ENCODE measurements at places on chromosomes 5 and 9.

DNA sequence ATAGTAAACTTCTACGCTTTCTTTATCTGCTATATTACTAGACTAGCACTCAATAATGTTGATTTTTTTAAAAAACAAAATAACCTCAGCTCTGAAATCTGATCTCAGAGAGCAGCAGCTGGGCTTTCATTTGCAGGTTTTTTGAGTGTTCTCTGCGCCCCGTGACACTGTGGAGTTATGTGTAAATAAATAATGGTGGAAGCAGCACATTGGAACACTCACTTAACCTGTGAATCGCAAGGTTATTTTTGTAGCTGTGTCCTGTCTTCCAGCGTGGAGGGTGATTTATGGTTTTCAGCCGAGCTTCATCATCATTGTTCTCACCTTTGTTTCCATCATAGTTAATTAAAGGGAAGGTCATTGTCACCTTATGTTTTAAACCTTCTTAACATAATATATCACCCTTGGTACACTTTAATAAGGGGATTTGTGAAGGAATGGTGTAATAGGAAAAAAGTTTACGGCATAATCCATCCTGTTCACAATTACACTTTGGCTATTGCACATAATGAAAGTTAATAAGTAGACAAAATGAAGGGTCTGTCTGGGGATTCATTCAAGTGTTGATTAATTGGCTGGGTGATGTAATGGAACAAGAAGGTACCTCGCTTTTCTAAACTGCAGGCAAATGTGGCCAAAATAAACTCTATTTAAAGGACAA, 493.3 kb upstream of the ADAMTS16 start:
- no peak for DNase-seq

GRCh38 chr5:76674330-76675066, 41.4 kb upstream of the F2R start:
- DNase-seq, result no peak

GRCh38 chr5:170265522-170265921, 32.1 kb downstream of the LCP2 start:
- no peak for DNase-seq

DNA sequence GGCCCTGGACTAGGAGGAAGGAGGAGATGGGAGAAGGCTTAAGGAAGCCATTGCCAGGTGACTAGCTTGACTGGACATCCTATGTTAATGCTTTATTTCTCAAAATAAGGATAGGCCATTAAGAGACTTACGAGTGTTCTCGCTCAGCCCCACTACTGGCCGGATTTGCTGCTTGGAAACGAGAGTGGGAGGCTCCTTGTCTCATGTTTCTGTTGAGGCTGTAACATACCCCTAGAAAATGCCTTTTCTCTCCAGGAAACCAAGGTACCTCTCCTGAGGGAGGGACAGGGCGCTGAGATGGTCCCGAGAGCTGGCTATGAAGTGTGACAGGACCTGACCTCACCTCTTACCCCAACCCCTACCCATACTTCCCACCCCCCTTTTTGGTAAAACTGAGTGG, 60.0 kb downstream of the RALGPS1 start:
- no peak for DNase-seq

DNA sequence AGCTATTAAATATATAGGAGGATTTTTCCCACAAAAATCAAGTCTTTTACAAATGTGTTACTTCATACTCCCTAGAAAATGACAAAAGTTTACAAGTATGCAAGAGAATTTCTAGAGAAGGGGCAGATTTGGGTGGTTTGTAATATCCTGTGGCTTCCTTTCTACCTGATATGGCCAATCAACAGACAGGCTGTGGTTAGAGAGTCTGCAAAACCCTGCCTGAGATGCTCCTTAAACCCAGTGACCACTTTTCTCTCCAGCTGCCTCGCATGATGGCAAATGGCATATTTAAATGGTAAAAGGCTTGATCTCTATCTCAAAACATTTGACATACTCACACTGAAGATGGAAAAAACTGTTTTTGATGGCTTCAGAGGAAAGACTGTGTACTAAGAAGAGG, 550.1 kb upstream of the ZNF462 start:
- no peak for DNase-seq

DNA sequence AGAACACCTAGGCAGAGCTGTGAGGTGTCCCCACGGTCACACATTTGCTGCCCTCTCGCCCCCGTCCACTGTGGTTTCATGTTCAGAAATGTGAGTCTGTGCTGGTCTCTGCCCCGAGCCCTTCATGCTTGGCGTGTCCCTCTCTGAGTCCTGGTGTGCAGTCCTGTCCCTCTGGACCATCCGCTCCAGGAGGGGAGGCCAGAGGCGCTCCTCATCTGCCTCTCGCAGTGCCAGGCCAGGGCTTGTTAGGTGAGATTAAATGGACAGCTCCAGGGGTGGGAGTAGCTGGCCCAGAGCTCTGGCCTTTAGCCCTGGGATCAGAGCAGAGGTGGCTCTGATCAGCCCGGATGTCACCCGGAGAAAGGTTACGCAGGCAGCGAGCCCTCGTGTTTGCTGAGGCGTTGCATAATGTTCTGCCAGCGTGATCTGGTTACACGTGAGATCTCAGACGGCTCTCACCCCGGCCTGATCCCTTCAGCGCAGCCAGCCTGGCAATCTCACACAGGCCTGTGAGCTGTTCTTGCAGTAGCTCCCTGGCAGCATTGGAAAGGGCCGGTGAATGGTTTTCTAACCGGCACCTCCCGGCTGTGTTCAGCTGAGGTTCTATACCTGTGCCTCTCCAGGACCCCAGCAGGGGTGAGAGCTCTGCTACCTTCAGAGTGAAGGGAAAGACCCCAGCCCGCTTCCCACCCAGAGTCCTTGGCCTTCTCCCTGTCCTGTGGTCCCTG, 24.5 kb downstream of the PTGES2 start:
- DNase-seq, result no peak

- DNase-seq, result no peak
These were observed 15.8 kb downstream of the GALNT10 start for GRCh38 chr5:154206311-154206710.

- DNase-seq, result no peak
These were observed 132.1 kb downstream of the COX7C start for GRCh38 chr5:86749841-86750240.

- no peak for DNase-seq
These were observed 291.4 kb downstream of the ARHGEF28 start for GRCh38 chr5:73917433-73917832.

GRCh38 chr9:127399736-127400269, 2.8 kb downstream of the SLC2A8 start:
- no peak for DNase-seq

DNA sequence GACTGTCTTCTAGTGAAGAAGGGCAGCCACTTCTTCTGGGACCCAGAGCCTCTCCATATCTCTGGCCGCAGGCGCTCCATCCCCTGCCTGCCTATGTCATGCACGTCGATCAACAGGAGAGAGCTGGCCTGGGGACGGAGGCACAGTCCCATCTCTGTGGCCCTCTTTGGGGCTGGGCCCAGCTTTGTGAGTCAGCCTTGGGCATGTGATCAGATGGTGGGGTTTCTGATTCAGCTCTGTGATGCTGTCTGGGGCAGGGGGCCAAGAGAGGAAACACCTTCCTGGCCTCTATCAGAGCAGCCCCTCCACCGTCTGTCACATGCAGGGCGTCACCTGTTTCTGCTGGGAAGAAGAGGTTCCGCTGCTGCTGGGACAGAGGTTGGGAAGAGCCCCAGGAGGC, 72.6 kb downstream of the MVB12B start:
- DNase-seq, result no peak

DNA sequence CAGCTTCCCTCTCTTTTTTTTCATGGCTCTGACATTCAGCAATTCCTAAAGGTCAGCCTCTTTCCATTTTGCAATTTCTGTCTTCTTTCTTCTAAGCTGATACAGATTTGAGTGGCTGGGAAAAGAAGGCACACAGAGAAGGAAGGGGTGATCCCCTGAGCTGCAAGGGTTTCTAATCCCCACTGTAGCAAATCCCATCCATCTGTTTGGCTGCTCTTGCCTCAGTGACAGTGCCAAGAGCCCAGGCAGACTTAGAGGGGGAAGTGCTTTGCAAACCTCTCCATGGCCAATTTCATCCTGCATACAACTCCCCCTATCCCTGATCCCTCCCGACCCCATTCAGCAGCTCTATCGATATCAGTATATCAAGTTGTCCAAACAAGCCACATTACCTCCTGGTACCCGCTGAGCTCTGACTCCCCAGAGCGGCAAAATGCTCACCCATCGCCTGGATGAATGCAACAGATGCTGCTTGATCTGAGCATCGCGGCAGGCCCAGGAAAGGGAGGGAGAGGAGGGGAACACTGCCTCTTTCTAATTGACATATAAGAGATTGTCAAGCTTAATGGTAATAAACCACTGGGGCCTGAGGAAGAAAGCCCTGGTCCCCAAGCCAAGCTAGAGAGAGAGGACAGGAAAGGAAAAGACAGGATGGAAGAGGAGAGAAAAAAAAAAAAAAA, 268.9 kb downstream of the ASTN2 start:
- DNase-seq, result no peak

DNA sequence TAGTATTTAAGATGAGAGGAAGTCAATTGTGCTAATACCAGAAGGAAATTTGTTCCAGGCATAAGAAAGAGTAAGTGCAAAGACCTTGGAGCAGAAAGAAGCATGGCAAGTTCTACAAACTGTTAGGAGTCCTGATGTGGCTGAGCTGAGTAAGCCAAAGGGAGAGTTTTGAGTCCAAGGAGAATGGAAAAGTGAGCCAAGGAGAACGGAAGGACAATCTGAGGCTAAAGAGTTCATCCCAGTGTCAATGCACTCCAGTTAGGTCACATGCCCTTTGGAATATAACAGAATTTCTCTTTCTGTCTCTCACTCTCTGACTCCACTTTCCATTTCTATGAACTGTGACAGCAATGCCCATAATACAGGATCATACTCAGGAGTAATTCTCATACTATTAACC, 224.7 kb downstream of the CAAP1 start:
- no peak for DNase-seq

- no peak for DNase-seq
These were observed 92.1 kb downstream of the RMI1 start for GRCh38 chr9:84072621-84073180.

- no peak for DNase-seq
These were observed 35.6 kb upstream of the ANXA1 start for GRCh38 chr9:73116031-73116430.

DNA sequence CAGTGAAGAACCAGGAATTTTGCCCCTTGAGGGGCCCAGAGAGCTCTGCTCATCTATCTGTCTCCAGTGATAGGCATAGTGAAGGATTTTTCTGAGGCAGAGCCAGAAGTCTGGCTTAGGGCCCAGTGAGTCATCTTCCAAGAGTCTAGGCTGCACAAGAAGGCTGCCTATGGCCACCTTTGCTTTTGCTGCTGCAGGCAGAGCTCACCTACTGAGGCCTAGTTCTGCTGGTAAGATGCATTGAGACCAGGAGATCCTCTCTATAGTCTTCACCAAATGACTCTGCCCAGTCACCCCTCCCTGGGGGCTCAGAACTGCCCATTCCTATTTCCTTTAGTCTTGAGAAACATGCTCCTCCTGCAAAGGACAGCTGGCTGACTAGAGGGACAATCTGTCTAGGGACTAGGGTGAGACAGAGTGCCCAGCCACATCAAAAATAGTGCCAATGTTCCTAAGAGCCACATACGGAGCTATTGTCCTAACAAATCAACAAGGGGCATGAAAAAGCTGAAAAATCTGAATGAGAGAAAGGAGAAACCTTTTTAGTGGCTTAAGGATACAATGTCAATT, 40.3 kb upstream of the CDKN2AIPNL start:
- no peak for DNase-seq

DNA sequence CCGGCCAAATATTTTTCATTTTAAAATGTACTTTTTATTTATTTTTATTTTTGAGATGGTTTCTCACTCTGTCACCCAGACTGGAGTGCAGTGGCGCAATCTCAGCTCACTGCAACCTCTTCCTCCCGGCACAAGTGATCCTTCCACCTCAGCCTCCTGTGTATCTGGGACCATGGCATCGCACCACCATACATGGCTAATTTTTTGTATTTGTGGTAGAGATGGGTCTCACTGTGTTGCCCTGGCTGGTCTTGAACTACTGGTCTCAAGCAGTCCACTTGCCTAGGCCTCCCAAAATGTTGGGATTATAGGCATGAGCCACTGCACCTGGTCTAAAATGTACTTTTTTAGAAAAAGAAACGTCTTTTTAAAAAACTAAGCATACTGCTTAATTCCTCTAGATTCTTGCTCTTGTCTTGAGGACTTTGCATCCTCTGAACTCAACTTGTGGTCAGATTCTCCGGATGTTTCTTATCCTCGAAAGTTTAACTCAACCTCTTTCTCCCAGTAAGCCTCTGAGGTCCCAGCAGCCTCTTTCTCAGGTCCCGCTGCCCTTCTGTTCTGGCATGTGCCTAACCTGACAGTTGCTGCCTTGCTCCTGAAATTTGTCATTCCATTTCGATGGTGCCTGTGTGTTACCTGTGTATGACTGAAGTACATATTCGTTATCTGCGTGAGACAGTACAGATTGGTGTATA, 63.0 kb downstream of the TRIO start:
- DNase-seq, result no peak

DNA sequence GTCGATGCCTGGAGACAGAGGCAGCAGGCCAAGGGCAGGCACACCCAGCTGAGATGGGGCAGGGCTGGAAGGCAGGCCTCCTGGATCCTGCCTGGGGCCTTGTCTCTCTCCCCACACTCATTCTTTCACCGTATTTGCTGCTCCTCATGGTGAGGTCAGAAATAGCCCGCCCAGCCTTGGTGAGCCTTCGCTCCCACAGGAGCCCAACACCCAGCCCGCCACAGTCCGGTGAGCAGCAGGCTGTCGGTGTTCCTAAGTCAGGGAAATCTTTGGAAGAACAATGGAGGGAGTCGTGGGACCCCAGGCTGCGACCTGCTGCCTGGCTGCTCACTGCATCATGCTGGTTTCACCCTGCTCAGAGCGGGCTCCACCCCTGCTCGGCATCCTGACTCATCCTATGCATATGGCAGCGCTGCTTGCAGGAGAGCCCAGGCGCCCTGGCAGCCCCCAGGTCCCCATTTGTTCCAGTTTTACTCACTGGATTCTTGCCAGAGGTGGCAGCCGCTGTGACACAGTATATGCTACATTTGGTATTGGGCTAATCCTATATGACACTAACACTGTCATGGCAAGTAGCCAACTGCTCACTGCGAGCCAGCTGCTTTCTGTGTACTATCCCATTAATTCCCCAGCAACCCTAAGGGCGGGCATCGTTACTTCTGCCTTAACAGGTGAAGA, 53.2 kb upstream of the NCS1 start:
- no peak for DNase-seq

GRCh38 chr9:75891277-75891741, 836 bp downstream of the PCSK5 start:
- no peak for DNase-seq

- DNase-seq, result no peak
These were observed 94.8 kb downstream of the NR3C1 start for GRCh38 chr5:143308731-143309130.

- DNase-seq, result no peak
These were observed 108.4 kb upstream of the PRSS3 start for GRCh38 chr9:33686942-33687341.

- DNase-seq, result no peak
These were observed 225.3 kb downstream of the NR2F1-AS1 start for GRCh38 chr5:93355691-93356090.

GRCh38 chr5:52007230-52007858, 624.1 kb downstream of the ISL1 start:
- no peak for DNase-seq
